ENCODE measurements at places on chromosomes 5 and 9.

- no peak for DNase-seq
Measured at GRCh38 chr5:150106674-150107426, 20.5 kb upstream of the CSF1R start.

GRCh38 chr9:128677794-128678193 is 11.2 kb upstream of the SET start:
- no peak for DNase-seq

DNA sequence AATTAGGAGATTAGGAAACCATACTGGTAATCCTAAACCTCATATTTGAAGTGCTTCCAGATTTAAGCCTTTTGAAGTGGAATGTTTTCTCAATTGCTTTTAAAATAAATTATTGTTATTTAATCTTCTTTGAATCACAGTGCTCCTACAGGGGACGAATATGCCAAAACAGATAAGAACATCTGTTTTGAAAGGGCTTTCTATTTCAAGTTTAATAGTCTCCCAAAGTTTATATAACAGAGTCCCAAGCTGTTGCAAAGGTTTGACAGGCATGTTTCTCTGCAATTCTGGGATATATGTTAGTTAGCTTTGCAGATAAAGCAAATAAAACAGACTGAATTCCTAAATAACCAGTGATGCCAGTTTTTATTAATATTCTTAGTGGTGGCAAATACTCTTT is 803.7 kb downstream of the TLE4 start:
- no peak for DNase-seq

DNA sequence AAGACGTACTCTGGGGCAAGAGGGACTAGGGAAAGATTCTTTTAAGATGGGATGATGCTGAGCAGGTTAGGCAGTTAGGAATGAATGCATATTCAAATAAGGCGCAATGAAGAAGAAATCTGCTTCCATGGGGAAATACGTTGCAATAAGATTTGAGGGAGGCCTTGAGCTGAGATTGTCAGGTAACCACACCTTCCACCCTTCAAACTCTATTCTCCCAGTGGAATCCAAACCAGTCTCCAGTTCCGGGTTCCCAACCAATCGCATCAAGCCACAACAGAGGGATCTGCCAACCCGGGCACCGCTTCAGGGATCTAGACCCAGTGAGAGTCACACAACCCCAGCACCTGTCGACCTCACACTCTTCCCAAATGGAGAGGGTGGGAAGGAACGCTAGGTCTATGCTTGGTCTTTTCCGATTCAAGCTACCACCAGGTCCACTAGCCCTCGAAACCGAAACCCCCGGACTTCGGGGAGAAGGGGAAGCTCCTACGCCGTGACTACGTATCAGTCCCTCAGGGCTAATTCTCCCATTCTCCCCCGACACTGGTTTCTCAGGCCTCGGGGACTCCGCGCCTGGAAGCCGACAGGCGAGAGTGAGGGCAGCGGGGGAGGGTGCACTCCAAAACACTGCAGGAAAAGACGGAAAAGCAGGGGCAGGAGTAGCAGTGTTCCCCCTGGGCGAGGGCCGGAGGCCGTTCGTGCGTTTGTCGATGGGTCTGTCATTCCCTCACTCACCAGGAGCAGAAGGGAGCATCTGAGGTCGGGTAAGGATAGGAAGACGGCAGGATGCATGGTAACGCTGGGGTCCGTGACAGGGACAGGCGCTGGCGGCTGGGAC is 534 bp downstream of the ERP44 start:
- DNase-seq = peak; percentile 59

- no peak for DNase-seq
Measured at GRCh38 chr5:17378346-17378997, 119.6 kb upstream of the TAF11L2 start.

DNA sequence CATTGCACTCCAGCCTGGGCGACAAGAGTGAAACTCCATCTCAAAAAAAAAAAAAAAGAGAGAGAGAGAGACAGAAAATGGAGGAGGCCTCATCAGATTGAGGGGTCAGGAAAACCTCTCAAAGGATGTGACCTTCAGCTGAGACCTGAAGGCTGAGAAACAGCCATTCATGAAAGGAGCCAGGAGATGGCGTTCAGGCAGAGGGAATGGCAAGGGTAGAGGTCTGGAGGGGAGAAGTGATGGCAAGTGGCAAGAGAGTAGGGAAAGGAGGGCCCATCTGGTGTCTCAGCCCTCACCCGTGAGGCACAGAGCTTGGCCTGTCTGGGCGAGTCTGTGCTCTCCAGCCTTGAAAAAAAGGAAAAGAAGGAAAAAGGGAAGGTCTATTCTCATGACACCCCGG is 17.0 kb downstream of the CAMK2A start:
- no peak for DNase-seq

All from epithelial cell of proximal tubule (primary cell).